ENCODE measurements at places on chromosomes 4 and X.

- DNase-seq = no peak
Measured at GRCh38 chr4:24751926-24752539, 43.3 kb upstream of the SOD3 start.

DNA sequence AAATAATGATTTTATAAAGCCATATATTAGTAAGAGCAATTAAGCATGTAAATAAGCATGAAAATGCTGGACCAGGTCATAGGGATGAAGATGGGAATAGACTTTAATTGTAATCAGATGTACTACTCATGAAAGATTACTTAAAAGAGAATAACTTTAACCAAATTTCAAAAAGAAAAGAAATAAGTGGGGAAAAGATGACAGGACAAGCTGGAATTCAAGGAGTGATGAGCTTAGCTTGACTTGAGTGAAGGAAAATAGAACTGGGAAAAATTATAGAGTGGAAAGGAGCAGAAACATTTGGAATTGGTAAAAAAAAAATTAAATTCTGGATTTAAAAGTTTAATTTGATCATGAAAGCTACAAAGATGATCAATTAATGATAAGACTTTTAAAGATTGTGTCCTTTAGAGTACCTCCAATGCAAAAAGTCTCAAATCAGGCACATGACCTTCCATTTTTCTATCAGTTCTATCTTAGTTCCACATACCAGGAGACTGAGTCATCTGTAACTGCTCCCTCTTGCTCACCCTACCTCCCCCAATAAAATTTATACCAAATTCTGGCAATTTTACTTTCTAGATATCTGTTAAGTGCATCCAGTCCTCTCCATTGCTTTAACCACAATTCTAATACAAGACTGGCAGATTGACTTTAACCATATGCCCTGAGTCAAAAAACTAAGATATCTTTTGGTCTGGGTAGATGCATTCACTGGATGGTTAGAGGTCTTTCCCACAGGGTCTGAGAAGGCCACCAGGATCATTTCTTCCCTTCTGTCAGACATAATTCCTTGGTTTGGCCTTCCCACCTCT, 56.4 kb upstream of the SLIT2 start:
- no peak for DNase-seq

DNA sequence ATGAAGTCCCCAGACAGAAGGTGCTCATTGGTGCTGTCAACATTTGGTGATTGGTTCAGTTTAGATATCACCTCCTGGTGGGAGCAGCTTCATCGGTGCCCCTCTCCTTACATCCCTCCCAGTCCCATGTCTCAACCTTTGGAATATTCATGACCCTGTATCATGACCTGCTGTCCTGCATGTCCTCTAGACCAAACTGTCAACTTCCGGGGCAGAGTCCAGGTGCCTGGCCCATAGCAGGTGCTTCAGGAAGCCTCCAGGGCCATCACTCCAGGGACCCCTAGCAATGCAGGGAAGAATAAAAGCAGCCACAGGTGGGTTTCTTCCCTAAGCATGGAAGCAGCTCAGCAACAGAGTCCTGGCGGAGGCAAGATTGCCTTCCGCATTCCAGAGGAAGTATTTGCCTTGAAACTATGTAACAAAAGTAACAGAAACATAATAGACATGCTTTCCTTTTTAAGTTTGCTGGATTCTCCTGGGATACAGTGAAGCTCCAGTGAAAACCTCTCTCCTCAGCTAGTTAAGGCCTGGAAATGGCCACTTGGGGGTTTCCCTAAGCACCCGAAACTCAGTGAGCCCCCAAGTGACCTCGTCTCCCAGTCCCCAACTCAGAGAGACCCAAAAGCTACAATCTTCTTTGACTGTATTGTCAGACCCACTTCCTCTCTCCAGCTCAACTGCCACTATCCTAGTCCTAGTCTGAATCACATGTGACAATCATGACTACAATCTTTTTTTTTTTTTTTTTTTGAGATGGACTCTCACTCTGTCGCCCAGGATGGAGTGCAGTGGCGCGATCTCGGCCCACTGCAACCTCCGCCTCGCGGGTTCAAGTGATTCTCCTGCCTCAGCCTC, 1.3 kb upstream of the ATP6AP1 start:
- no peak for DNase-seq

- no peak for DNase-seq
Measured at GRCh38 chr4:90078440-90078839, 48.8 kb upstream of the CCSER1 start.

GRCh38 chrX:68428431-68428830, 4.9 kb downstream of the OPHN1 start:
- DNase-seq = no peak

GRCh38 chr4:182883351-182883750, 33.8 kb downstream of the DCTD start:
- no peak for DNase-seq

GRCh38 chrX:154758696-154759095, 4.0 kb upstream of the DKC1 start:
- DNase-seq = no peak

GRCh38 chr4:66893807-66894206, 651.5 kb downstream of the CENPC start:
- no peak for DNase-seq

DNA sequence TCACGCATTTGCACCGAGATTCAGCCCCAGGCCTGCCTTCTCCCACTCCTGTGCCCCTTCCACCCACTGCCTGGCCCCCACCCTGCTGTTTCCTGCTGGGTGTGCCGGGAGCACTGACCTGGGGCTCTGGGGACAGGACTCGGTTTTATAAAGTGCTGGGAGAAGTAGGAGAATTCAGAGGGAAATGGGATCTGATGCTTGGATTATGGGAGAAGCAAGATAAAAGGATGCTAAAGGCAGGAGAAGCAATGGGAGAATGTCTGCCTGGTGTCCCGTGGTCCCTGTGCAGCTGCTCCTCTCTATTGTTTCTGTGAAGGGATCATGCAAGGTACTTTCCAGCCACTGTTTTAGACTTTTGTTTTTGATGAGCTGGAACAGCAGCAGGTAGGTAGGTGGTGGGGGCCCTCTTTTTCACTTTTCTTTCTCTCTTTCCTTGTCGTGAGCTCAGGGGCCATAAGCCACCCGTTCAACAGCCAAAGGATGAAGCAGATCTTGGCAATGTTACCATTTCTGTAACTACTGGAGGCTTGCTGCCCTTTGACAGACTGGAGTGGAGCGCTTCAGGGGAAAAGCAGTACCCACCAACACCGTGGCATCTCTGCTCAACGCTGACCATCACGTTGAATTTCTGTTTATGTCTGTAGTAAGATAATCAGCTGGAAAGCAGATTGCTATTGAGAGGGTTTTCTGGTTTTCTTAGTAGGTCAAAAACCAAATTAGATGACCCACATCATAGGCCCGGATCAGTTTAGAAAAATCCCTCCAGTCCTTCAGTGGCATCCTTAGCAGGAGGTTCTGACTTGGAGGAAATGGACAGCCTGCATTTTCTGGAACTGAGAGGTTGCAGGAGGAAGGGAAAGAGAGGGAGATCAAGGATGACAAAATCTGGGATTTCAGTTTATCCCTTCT, 63.8 kb upstream of the ENPP6 start:
- no peak for DNase-seq

DNA sequence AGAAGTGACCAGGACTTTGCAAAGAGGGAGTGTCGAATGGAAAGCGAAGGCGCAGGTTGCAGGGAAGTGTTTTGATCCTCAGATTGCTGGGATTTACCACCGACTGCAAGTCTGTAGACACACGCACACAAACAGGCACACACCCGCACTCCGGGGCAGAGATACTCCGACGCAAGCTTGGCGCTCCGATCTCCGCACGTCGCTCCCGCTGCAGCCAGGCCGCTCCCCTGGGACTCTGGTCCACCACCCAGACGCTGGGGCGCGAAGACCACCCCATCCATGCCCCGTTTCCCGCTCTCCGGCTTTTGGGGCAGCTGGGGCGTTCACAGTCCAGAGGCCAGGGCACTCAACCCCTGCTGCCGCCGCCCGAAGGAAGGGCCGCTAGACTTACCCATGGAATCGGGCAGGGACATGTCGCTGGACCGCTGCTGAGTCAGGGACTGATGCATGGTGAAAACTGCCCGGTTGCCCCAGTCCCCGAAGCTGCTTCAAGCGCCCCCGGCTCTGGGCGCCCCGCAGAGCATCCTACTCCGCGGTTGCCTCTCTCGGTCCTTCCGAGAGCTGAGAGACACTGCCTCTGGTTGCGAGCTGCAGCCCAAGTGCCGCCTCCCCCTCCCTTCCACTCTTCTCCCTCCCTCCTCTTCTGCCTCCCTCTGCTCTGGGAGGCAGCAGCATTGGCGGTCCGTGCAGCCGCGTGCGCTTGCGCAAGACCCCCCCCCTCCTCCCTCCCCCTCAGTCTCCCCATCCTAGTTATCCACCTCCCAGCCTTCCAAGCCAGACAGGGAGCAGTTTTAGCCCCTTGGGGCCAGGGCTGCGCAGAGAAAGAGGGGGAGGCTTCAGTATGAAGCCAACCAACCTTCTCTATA, at the start of gene TMEM255A:
Gene TMEM255A, minus strand, starts transcription at position 601 of the 866 bp plus-strand sequence. Its CDS starts 152 bp downstream, at position 449.
- DNase-seq = no peak

Measured in stimulated activated CD8-positive, alpha-beta memory T cell treated with anti-CD3 and anti-CD28 coated beads, Interleukin-15, amount 100 ng/mL, for 4 hours (primary cell).